ENCODE measurements at places on chromosomes 3 and 15.
A peak's percentile ranks its signal among the peaks of the same experiment; 100 is the strongest.

GRCh38 chr3:106376016-106376570 lies 507.3 kb upstream of the CBLB start:
- no peak for DNase-seq

- no peak for DNase-seq
Observed at GRCh38 chr3:80159990-80160506, 392.2 kb upstream of the ROBO1 start.

DNA sequence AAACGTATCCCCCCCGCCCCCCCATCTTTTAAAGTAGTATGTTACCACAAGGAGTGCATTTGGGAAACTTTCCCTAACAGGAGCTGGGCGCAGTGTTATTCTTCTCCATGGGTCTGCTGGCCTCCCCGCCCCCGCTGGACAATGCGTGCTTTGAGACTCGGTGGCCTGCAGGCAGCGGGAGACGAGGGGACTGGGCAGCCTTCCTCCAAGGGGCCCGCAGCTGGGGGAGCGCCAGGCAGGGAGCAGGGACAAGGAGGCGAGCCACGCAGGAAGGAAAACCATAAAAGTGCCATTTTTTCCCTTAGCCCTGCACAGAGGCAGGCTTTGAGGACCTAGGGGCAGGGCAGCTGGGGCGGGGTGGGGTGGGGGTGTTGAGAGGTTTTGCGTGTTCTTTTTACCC lies 14.1 kb downstream of the SOX2 start:
- DNase-seq, result no peak

DNA sequence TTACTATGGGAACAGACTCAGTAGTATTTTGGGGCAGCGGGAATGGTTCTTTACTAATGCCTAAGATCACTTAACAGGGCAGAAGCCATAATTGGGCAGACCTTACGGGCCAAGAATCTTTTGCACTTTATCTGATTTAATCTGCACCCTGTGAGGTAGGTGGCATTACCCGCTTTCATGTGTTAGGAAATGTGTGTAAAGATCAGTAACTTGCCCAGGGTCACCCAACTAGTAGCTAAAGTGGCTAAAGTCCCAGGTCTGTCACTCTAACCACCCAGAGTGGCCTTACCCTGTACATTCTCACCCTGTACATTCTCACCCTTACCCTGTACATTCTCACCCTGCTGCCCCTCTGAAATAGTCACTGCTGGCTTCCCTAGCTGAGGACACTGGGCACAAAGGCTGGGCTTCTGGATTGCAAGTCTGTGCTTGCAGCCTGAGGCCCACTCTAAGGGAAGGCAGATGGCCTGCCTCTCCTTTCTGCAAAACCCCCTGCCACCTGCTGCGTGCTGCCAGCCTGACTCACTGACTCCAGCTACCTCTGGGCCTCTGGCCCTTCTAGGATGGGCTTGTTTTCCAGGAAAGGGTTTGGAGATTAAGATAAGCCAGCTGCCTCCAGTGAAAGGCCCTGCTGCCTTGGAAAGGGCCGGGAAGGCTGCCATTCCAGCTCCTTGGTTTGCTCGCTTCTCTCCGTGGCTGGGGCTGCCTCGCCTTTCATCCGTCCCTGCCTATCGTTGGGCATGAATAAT lies 37.5 kb upstream of the MYZAP start:
- DNase-seq, result no peak

DNA sequence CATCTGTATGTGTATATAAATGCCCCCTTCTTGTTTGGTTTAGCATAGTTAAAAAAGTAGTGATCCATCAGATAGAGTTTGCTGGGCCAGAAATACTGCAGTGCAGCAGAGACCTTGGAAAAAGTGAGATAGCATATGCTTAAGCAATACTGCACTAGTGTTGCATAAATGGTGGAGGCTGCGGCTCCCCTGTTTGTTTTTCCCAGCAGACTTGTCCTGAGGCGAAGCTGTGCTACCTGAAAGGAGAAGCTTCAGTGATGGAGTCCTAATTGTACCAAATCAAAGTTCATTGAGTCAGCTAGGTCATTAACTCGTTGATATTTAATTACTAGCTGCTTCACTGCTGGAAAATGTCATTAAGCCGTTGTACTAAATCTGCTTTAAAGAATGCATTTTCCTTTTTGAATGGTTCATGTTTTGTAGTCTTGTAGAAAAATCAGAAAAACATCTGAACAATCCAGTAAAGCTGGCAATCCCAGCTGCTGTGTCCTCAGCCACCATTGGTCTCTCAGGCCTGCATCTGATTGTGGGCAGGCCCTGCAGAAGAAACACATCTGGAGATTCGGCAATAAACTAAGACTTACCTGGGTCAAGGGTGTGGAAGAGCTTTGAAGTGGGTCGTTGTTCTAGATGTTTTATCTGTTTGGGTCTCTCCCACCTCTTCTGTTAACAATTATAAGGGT lies 169.6 kb downstream of the B3GALNT1 start:
- DNase-seq, result no peak

- DNase-seq, result no peak
Observed at GRCh38 chr3:189794518-189794917, 163.3 kb downstream of the TP63 start.

- no peak for DNase-seq
Observed at GRCh38 chr3:13020159-13020750, 53.0 kb downstream of the IQSEC1 start.

- no peak for DNase-seq
Observed at GRCh38 chr3:153163756-153164550, 1.9 kb downstream of the RAP2B start.

GRCh38 chr3:190088890-190089289 lies 31.8 kb downstream of the P3H2 start:
- DNase-seq, result no peak

- DNase-seq, result no peak
Observed at GRCh38 chr15:58454950-58455401, 23.2 kb downstream of the LIPC start.

DNA sequence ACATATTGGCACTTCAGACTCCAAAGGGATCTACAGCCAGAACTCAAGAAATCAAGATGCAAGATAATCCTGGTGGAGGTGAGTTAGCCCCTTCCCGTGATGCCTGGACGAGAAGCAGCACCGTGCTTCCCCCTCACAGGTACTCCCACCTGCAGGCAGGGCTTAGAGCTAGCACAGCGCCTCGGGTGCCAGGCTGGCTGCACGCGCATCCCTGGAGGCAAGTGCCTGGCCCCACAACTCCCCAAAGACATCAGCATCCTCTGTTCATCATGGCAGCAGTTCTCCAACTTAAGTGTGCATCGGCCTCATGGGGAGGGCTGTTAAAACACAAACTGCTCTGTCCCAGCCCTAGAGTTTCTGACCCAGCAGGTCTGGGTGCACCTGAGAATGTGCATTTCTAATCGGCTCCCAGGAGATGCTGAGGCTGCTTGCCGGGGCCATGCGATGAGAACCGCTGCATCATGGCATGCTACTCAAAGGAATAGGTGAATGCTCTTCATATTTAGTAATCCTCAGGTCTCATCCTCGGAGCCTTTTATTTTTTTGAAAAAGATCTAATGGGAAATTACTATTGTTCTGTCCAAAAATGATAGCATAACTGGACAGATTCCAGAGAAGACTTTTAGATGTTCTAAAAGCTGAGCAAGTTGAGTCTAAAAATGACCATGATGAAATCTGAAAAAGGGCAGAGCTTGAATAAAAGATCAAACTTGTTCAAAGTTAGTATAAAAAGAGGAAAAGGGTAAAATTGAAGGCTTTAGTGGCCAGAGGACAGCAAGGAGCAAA lies 244.2 kb downstream of the ADAMTS17 start:
- DNase-seq, result no peak

- no peak for DNase-seq
Observed at GRCh38 chr3:14598143-14598569, 53.4 kb upstream of the CCDC174 start.

GRCh38 chr3:43006825-43007224 lies 27.7 kb downstream of the GASK1A start:
- no peak for DNase-seq

DNA sequence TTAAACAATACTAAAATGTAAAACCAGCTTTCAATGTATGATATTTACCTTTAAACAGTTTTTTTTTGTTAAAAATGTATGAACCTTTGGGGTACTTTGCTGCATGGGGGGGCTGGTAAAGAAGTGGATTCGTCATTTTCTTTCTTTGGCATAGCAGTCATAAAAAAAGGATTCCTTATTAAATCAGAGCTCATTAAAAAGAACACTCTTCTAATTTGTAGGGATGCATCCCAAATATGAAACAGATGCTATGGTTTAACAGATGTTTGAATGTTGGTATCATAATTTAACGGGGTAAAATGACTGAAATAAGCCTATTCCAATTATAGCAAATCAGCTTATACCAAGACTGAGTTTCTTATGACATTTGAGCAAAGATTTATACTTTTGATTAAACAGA lies 234.4 kb downstream of the BBX start:
- DNase-seq, result no peak

- peak; percentile 62 for DNase-seq
Observed at GRCh38 chr15:52261498-52262242, 33.9 kb downstream of the MYO5C start.

GRCh38 chr3:127141921-127142730 lies 50.8 kb upstream of the PRR23E start:
- DNase-seq, result no peak

- no peak for DNase-seq
Observed at GRCh38 chr3:72887343-72887704, 522 bp upstream of the GXYLT2 start.

DNA sequence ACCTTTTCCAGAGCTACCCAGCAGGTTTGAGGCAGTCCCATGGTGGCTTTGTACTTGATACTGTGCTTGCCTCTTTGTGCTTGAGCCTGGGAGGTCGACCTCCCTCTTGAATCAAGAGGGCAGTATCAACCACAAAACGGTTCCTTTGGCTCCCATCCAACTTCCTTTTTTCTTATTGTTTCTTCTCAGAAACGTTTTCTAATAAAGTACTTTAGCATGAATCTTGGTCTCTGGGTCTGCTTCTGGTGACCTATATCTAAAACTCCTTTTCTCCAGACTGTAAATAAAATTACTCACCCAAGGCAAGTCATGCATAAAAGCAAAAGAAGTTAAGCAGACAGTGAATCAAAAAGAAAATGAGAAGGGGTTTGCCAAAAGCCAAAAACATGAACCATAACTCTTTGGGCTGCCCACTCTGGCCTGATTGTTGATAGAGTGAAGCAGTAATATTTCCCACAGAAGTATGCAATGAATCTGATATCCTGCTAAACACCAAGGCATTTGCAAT lies 112.2 kb upstream of the SLC4A7 start:
- DNase-seq, result no peak

DNA sequence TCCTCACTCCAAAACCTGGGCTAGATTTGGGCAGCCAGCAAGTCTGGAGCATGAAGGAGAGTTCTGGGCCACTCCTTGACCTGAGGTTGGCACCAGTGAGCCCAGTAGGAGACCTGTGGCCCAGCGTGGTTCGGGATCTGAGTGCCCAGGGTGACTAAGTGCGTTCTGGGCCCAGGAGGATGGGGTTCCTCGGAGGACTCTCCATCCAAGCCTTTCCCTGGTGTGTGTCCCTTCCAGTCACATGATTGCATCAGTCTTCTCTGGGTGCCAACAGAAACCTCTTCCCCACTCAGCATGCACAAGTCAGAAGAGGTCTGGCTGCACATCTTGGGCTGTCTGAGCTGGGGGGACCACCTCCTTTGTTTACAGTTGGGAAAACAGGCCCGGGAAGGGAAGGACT lies 14.9 kb downstream of the TMEM43 start:
- DNase-seq, result no peak

DNA sequence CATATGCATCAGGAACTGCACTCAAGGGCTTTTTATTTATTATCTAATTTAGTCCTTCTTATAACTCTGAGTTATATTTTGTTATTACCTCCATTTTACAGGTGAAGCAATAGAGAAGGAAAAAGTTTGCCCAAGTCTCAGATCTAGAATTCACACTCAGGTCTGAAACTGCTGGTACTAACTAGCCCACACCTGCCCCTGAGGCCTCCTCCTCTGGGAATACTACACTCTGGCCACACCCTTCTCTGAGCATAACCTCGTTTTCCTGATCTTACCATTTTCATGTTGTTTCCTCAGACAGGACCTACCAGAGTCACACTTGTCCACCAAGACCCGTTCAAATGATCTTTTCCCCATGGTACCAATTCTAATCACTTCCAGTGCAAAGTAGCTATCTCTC lies 94.1 kb upstream of the CHRM5 start:
- DNase-seq, result no peak

- no peak for DNase-seq
Observed at GRCh38 chr3:182382112-182382857, 411.0 kb upstream of the ATP11B start.

GRCh38 chr3:185701611-185702261 lies 115.6 kb downstream of the SENP2 start:
- no peak for DNase-seq

GRCh38 chr15:100733101-100733842 lies 130.9 kb downstream of the ASB7 start:
- DNase-seq, result peak; percentile 92

GRCh38 chr15:49900903-49901235 lies 218.2 kb downstream of the ATP8B4 start:
- no peak for DNase-seq

GRCh38 chr3:11954312-11954934 lies 49.8 kb upstream of the SYN2 start:
- DNase-seq, result no peak
